ENCODE measurements at places on chromosomes 11 and 22.

DNA sequence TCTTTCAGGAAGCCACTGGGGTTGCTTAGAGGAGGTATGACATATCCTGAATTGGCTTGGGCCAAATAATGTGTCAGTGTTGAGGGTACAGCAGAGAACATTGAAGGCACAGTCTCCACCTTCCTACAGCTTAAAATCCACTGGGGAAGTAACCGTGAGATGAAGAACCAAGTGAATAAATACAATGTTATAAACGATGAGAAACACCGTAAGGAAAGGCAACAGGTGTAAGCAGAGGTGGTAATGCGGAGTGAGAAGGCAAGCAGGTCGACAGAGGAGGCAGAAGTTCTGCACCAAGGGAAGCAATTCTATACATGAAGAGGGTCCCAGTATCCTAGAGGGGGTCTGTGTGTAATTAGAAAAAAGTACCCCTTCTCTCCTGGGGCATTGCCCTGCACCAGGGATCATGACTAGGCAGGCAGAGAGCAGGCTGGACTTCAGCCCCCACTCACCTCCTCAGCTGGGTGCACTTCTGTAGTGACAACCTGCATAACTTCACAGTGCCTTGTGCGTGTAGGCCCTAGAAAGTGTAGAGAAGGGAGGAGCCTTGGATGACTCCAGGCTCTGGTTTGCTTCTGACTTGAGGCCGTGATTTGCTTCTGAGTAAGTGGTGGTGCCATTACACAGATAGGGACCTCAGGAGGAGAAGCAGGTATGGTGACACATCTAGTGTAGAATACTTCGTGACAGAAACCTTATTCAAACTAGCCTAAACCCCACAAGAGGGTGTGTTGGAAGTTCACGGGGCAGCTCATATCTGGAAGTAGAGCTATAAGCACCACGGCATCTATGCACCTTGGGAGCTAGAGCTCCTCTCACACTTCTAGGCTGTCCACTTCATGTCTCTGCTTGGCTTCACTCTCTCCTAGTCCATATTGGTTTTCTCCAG lies 4.9 kb downstream of the MYOD1 start:
- DNase-seq = no peak

GRCh38 chr11:15148169-15148568 lies 33.4 kb downstream of the INSC start:
- DNase-seq = no peak

GRCh38 chr11:14041040-14041439 lies 78.5 kb downstream of the SPON1 start:
- no peak for DNase-seq

DNA sequence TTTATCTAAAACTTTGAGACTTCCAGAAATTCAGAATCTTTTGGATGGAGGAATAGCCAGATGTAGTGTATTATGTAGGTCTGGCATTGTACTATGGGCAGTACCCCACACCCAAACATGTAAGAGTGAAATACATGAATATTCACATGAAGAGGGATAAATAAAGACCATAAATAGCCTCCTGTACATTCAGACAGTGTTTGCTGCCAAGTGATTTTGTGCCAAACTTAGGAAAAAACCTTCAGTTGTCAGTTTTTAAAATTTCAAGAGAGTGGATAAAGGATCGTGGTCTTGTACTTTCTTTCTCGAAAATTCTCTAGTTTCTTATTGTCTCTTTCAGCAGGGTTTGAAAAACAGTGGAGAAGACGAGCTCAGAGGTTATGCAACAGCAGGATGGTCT lies 150.3 kb upstream of the LARGE1 start:
- no peak for DNase-seq

GRCh38 chr22:26835929-26836528 lies 178.6 kb downstream of the MIAT start:
- peak; percentile 12 for DNase-seq
